GM12892 (cell line): ENCODE measurements at places on chromosomes 2 and 18.

DNA sequence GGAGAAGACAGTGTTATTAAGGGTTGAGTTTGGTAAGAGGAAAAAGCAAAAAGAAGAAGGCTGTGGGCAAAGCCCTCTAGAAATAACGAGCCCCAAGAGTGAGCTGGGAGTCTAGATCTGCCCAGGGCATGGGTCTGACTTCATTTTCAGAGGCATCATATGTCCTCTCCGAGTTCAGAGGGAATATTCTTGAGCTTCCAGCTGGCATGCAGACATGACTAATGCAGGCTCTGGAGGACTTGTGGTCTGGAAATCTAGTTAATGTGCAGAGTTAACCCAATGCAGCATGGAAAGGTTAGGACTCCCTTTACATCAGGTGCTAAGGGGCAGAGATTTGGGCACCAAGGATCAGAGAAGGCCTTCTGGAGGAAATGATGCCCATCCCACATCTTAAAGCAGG, 7.3 kb downstream of the ACMSD start:
- no peak for DNase-seq

DNA sequence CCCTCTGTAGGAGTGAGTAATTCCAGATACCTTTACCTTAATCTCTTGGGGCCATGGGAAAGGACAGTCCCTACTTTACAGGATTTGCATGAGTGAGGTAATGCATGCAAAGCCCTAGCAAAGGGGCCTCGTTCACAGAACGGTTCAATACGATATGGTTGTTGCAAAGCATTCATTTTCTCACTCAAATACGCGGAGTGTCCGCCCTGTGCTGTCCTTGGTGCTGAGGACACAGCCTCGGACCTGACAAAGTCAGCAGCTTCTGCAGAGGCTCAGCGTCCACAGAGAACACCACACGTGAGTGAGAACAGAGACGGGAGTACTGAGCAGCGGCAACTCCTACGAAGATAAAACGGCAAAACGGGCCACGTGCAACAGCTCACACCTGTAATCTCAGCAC, 125.7 kb downstream of the EIPR1 start:
- DNase-seq, result no peak

DNA sequence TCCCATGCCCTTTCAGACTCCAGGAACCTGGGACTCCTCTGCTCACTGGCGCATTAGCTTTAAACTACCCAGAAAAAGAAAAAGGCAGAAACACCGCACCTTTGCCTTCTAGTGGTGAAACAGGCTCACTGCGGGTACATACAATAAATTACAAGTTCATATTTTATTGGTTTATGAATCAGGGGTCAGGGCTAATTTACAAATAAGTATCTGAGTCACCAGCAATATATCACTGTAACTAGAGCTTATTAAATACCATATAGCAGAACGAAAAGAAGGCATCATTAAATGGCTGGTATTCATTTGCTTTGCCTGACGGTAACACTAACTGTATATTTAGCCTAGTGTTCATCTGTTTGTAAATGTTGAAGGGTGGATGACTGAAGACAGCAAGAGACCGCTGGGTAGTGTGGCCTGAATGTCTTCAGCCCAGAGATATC, 26.9 kb upstream of the DTNB start:
- no peak for DNase-seq

- no peak for DNase-seq
These were observed 90.6 kb downstream of the SLC4A3 start for GRCh38 chr2:219718066-219718465.

DNA sequence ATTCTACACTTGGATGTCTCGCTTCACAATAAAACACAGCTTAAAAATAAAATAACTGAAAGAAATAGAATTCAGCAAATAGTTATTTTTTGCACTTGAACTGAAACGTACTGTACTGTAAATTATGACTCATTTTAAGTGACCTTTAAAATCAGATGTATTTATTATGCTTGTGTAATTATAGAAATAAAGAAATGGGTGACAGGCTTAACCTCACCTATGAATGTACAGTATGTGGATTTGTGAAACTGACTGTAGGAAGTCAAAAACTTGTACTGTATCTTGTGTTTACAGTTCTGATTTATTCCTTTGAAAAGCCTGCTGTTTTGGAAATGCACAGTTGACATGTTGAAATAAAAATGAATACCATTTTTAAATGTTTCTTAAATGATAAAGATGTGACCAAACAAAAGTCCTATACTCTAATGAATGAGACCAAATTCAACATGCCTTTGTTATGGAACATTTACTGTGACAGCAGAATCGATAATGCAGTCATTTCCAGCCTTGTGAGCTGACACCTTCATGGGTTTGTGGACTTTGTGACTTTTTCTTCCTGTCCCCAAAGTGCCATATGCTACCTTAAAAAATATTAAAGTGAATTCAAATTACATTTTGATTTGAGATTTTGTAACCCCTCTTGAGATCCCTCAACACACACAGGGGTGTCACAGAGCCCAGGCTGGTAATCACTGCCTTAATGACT, 32.7 kb downstream of the NEMP2 start:
- DNase-seq, result no peak

GRCh38 chr2:74847070-74847858, 13.3 kb downstream of the HK2 start:
- DNase-seq, result no peak

GRCh38 chr2:144518748-144519596, 947 bp downstream of the ZEB2 start:
- DNase-seq, result no peak

DNA sequence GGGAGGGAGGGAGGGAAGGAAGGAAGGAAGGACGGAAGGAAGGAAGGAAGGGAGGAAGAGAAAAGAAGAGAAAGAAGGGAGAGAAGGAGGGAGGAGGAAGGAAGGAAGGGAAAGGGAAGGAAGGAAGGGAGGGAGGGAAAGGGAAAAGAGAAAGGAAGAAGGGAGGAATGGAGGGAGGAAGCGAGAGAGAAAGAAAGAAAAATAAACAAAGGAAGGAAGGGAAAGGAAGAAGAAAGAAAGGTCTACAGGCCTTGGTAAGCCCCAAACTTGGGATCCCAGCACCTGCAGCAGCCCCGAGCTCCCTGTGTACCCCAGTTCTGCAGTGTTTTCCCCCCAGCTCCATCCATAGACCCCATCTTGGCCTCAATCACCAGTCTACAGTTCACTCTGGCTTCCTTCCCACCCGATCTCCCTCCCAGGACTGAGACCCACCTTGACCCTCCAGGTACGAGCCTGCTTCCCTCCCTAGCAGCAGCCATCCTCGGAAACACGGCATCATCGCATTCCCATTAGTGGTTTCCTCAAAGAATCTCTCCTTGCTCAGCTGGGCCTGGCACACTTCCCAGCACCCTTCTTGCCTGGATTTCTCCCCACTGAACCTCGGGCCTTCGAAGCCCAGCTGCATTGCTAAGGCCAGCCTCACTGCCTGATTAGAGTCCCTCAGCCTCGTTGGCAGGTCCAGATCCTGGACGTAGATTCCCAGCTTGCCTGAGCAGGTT, 46.1 kb upstream of the SH3BP4 start:
- no peak for DNase-seq

GRCh38 chr2:11342551-11343367, 1.7 kb downstream of the ROCK2 start:
- no peak for DNase-seq

DNA sequence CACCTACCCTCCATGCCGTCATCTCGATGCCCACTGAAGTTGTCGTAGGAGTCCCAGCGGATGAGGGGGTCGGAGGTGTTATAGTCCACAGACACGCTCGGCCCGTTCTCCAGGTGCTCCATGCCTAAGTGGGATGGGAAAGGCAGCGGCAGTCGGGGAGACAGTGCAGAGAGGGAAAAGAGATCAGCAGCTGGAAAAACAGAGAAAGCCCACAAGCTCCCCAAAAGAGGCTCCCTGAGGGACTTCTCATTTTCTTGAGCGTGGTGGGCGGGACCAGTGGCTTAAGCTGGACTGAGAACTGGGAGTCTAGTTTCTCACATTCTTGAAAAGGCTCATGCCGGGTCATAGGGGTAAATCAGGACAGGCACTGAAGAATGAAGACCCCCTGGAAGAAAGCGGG, 121.9 kb downstream of the TNS1 start:
- DNase-seq, result no peak

DNA sequence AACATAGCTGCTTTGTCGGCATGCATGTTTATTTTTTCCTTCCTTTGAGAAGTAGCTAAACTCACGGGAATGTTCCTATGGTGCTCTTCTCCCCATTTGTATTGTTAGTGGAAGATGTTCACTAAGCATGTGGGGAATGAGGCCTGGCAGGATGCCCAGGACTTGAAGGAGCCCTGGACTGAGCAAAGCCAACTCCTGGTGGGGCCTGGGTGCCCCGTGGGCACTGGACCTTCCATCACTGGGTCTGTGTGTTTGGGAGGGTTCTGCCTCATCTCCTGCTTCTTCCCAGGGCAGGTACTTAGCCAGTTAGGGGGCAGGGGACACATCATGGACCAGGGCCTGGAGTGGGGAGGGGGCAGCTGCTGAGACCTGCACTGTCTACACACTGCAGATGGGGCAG, 49.3 kb downstream of the ACAA2 start:
- DNase-seq, result no peak

- DNase-seq, result no peak
These were observed 13.9 kb downstream of the SLC19A3 start for GRCh38 chr2:227703961-227704360.

DNA sequence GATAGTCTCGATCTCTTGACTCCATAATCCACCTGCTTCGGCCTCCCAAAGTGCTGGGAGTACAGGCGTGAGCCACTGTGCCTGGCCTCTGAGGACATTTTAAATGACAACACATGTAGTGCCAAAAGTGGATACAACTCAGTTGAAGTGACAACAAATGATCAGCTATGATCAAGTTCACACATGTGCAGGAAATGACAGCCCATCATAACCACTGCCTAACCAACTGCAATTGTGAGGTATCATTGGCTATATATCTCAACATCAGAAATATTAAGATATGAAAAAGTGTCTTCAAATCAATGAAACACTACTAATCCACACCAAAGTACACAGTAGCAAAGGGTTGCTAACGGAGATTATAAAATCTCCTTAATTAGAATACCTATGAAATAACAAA, 84.8 kb downstream of the DTNB start:
- no peak for DNase-seq
